ENCODE measurements at places on chromosomes 6 and 20.

- DNase-seq: no peak
Observed at GRCh38 chr20:49863666-49864065, 51.0 kb downstream of the SLC9A8 start.

- DNase-seq: no peak
Observed at GRCh38 chr6:24990236-24990845, 54.6 kb upstream of the RIPOR2 start.

DNA sequence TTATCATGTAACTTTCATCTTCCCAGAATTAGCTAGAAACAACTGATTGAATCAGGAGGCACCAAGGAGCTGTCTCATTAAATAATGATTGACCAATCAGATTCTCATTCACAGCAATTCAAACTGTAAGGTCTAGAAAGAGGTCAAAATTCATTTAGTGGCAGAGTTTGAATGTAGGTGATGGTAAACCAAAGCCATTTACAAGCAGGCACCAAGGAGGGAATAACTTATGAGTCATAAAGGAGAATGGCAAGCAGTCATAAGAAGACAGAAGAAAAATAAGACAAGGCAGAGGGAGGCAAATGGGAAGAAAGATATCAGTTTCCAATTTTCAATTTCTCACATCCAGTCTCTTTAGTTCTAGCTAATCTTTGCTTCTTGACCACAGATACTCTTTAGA lies 52.9 kb upstream of the DEFB112 start:
- DNase-seq: no peak

GRCh38 chr20:14470231-14470899 lies 133.0 kb upstream of the FLRT3 start:
- no peak for DNase-seq

DNA sequence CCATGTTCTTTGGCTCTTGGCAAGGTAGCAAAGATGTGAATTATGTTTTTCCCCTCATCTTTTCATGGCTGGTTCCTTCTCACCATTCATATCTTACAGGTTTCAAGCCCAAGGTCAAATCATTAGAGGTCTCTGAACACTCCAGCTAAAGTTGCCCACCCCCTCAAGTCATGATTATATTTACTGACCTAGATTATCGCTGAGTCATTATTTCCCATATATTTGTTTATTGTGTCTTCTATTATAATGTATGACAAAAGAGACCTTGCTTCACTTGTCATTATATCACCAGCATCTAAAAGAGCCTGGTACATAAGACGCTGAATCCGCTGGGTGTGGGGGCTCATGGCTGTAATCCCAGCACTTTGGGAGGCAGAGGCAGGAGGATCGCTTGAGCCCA lies 12.4 kb downstream of the DSN1 start:
- no peak for DNase-seq

DNA sequence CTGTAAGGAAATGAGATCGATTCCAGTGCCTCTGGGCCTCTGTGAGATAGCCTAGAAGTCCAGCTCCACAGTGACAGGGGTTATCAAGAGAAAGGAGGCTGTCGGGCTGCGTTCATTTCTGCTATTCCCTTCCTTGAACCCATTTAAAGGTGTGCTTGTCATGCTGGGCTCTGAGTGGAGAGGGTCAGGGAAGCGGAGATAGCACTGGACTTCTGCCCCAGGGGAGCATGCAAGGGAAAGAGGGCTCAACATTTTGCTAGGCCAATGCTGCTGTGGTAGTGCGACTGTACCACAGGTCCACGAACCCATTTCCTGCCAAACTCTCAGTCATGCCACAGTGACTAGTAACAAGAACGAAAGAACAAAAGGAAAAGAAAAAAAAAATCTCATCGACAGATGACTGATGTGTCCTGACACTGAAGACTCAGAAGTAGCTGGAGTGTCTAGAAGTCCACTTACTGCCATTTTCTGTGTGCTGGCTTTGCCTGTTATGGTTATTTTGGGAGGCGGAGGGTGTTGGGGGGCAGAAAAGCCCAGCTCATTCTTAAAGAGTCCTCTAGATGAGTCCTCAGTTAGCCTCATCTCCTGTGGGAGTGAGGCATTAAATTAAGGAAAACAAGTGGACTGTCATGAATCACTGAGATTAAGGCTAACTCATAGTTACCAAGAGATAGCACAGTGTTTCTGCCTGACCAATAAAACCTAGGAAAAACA lies 8.1 kb downstream of the NEDD9 start:
- no peak for DNase-seq

- DNase-seq: no peak
Observed at GRCh38 chr6:136952714-136953260, 30.7 kb downstream of the SLC35D3 start.

DNA sequence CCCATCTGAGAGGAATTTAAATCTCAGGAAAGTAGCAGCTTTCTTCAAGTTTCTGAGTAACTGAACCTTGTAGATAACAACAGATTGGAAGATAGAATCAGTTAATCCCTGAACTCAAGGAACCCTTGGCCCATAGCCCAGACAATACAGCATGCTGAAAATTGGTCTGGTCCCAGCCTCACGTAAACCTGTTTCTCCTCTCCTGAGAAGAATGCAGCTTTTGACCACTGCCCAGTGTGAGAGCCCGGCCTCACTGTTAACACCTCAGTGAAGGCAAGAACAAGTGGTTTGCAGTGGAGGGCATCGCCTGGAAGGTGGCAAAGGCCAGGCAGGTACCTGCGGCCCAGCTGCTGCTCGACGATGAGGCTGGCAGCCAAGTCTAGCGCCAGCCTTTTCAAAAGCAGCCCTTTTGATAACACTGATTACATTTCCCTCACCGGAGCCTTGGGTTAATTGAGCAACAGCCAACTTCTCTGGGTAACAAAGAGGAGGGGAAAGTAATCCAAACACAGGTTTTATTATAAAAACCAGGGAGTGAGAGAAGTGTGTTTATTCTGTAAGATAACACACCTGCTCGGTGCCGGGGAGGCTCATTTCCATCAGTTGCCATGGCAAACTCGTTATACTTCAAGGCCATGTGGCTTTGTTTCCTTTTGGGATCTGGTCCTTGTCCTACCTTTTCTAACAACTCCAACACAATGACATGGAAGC lies 54.0 kb downstream of the TRAF3IP2 start:
- DNase-seq: no peak

Measured in NCI-H460 (cell line).